ENCODE measurements at places on chromosomes 1 and 21.
A peak's percentile ranks its signal among the peaks of the same experiment; 100 is the strongest.

DNA sequence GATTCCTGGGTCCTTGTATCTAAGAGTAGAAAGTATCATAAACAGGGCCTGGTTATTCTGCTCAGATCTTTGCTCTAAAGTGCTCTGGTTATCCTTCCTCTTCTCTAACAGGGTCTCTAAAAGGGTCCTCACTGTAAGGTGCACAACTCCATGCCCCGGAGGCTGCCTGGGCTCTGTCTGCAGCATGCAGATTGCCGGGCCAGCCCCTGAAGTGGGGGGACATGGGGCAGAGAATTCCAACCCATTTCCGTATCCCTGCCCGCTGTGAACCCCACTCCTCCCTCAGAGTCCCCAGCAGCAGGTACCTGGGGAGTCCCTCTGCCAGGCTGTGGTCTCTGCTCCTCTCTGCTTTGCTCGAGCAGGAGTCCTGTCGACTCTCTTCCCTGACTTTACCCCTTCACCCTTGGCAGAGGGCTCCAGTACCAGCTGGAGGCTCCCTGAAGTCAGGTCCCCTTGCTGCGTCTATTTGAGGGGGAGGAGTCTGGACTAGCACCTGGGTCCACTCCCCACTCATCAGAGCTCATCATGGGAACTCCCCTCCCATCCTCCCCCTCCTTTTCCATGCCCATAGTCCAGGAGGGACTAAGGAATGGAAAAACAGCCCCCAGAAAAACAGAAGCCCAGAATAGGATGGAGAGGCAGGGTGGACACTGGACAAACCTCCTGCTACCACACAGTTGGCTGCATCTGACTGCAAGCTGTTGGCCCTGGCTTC, 12.1 kb downstream of the BLACAT1 start:
- no peak for DNase-seq

DNA sequence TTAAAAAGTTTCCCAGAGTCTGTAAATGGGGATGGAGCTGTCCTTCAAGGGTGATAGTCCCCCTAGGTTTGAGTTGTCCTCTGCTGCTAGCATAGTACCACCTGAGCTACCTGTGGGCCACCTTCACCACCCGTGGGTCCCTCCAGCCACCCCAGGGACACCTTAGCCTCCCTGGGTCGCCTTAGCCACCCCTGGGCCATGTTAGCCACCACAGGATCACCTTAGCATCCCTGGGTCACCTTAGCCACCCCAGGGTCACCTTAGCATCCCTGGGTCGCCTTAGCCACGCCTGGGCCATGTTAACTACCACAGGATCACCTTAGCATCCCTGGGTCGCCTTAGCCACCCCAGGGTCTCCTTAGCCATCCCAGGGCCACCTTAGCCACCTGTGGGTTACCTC, 67.1 kb downstream of the ADARB1 start:
- DNase-seq, result no peak

GRCh38 chr1:231872461-231872910, 245.9 kb downstream of the DISC1 start:
- DNase-seq, result no peak

- no peak for DNase-seq
Measured at GRCh38 chr1:157961805-157962762, 31.4 kb upstream of the KIRREL1 start.

GRCh38 chr1:31140299-31140698, 74.8 kb upstream of the PUM1 start:
- no peak for DNase-seq

DNA sequence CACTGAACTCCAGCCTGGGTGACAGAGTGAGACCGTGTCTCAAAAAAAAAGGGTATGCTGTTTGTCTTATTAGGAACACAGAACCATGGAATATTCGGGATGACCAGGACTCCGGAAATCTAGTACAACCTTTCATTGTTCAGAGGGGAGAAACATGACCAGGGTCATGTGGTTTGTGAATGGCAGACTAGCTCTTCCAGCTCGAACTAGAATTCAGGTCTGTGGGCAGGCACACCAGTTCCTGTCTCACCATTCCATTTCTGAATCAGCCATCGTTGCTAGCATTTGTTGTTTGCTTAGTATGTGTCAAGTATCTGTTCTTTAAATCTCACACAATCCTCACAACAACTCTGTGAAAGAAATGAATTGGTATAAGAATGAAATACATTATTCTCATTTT, 50.9 kb downstream of the MDM4 start:
- no peak for DNase-seq

DNA sequence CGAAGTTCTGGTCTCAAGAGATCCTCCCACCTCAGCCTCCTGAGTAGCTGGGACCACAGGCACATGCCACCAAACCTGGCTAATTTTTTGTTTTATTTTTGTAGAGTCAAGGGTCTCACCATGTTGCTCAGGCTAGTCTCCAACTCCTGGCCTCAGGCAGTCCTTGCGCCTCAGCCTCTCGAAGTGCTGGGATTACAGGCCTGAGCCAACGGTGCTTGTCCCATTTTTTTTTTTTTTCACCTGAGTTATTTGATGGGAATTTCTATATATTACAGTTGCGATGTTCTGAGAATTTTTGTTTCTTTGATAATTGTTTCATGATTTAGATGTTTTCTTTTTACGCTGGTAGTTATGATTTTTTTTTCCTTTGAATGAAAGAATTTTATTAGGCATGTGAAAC, 2.5 kb downstream of the RABGAP1L start:
- DNase-seq, result no peak

GRCh38 chr21:17472592-17473271, 40.1 kb upstream of the CXADR start:
- no peak for DNase-seq

GRCh38 chr1:200780545-200781369, 42.1 kb downstream of the CAMSAP2 start:
- DNase-seq, result peak; percentile 51

GRCh38 chr1:118253053-118253915, 68.3 kb upstream of the SPAG17 start:
- DNase-seq, result no peak

Measured in astrocyte of the cerebellum (primary cell).